ENCODE measurements at places on chromosomes 7 and 10.

DNA sequence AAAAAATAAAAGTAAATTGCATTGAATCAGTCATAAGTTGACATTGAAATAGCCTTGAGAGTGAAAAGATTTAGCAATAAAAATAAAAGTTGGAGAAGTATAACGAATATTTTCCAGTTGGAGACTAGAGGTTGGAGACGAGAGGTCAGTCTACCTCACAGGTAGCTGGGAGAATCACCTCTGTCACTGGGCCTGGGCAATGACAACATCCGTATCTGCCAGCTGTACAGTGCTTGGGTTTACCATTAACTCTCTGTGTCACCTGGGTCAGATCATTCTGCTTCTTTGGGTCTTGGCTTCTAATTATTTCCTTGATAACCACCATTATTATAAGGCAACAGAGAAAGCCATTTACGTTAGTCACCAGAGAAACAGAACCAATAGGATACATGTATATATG lies 62.0 kb upstream of the STEAP4 start:
- no peak for DNase-seq

GRCh38 chr10:43202657-43203447 lies 64.0 kb downstream of the RASGEF1A start:
- DNase-seq = peak; percentile 28

DNA sequence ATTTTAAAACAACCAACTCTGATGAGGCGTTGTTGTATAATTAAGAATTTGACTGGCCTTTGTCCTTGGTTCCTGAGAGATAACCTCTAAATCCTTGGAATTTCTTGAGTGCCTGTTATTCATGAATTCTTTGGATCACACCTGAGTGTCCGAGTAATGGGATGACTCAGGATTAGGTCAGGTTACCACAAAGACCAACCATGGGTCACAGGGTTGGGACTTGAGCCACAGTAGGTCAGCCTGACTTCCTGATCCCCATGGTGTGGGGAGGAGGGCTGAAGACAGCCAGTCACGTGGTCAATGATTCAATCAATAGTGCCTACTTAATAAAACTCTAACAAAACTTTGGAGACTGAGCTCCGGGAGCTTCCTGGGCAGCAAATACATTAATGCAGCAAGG lies 192.5 kb downstream of the GFRA1 start:
- no peak for DNase-seq

DNA sequence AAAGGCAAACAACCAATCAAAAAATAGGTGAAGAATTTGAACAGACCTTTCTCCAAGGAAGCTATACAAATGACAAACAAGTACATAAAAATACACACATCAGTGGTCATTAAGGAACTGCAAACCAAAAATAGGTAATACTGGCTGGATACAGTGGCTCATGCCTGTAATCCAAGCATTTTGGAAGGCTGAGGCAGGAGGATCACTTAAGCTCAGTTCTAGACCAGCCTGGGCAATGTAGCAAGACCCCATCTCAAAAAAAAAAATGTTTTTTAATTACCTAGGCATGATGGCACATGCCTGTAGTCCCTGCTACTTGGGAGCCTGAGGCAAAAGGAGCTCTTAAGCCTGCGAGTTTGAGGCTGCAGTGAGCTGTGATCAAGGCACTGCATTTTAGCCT lies 19.3 kb downstream of the CDCA7L start:
- DNase-seq = no peak

GRCh38 chr7:75691793-75692543 lies 46.8 kb downstream of the HIP1 start:
- no peak for DNase-seq

DNA sequence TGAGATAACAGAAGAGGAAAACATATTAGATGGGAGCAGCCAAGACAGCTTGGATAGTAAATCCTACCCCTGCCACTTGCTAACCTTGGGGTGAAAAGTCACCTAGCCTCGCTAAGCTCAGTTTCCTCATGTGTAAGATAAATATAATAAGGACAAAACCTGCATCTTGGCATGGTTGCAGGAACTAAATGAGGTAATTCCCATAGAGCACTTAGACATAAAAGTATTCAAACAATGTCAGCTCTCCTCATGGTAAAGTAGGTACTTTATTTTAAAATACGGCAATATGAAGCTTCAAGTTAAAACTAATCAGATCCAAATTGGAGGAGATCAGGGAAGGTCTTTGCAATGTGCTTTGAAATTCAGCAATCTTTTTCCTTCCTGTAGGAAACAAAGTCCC lies 113.1 kb downstream of the USP6NL start:
- DNase-seq = no peak

- DNase-seq = no peak
Measured at GRCh38 chr10:69078311-69078710, 9.6 kb upstream of the SRGN start.

- DNase-seq = no peak
Measured at GRCh38 chr7:34011696-34012095, 106.4 kb downstream of the BMPER start.

- no peak for DNase-seq
Measured at GRCh38 chr10:110487411-110488331, 10.0 kb upstream of the DUSP5 start.

GRCh38 chr7:18886832-18887231 lies 230.6 kb downstream of the TWIST1 start:
- DNase-seq = no peak

- DNase-seq = no peak
Measured at GRCh38 chr7:155808549-155809331, 3.5 kb downstream of the SHH start.

GRCh38 chr7:31105256-31105950 lies 53.3 kb downstream of the ADCYAP1R1 start:
- no peak for DNase-seq

- DNase-seq = no peak
Measured at GRCh38 chr10:24239289-24240040, 30.5 kb downstream of the KIAA1217 start.

GRCh38 chr7:27173511-27173955 lies 587 bp downstream of the HOXA10 start:
- DNase-seq = no peak

DNA sequence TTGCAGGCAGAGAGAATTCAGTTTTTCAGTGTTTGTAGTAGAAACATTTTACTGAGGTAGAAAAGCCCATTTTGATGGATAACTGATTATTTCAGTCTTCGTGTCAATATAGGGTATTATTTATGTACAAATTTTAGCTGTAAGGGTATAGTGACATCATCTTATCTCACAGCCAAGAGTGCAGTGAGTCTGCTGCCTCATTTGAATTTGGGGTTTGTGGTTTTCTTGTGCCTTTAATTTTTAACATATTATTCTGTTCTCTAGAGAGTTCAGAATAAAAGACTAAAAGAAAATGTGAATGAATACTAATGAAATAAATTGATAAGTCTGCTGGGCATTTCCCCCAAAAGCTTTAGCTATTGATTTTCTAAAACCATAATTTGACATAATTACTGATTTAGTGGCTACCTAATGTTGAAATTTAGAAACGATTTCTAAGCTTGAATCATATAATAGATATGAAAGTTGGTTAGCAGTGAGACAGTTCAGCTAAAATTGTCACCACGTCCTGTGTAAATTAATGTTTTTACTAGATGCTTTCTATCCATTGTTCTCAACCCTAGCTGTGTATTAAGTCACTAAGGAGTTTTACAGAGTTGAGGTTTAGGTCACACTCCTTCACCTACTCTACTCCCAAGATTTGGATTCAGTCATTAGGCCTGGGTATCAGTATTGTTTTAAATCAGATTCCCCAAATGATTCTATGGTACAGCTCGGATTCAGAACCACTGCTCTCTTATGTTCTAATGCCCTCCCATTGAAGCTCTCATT lies 37.3 kb downstream of the ACADSB start:
- no peak for DNase-seq

DNA sequence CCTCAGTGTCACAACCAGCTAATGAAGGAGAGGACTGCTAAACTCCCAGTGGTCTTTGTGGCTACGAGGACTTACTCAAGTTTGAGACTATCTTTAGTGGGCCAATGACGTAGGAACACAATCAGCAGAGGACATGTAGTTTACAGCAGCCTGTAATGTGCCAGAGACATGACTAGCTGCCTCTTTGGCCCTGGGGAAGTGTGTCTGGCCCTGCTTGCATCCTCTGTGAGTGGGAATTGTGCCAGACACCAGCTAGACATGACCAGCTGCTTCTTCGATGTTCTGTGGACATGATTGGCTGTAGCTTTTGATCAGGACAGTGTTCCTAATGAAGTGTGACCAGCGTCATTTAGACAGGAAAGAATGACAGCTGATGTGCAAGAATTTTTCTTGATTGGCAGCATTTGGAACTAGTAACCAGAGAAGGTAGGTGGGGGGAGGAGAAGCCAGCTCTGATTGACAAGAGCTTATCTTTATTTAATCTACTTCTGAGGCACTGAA lies 141.7 kb downstream of the AUTS2 start:
- DNase-seq = no peak

- DNase-seq = no peak
Measured at GRCh38 chr10:124738441-124738840, 5.7 kb downstream of the FAM53B start.

DNA sequence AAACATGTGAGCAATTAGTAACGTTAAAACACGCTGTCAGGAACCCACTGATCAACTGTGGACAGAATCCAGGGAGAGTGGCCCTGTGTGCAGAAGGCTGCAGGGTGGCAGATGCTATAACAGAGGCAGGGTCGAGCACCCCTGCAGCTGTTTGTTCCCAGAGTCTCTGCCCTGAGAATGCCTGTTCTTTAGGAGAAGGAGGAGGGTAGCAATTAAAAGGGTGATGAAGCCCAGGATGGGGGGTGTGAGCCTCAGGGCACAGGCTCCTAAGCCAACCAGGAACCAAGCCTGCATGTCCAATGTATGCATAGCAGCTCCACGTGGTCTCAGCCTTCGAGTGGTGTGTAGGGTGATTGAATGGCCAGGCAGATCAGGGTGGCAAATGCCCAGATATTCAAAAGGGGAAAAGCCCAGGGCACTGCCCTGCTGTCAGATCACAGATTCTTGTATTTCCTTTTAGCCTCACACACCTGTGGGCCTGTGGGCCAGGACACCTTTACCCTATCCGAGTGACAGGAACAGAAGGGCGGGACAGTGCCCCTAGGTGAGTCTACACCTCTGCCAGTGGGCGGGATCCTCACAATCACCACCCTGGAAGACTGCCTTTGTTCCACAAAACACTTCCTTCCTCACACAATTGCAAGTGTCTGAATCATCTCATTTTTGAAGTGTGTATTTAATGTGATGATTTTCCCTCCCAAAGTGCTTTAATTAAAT lies 7.3 kb downstream of the WDFY4 start:
- no peak for DNase-seq

DNA sequence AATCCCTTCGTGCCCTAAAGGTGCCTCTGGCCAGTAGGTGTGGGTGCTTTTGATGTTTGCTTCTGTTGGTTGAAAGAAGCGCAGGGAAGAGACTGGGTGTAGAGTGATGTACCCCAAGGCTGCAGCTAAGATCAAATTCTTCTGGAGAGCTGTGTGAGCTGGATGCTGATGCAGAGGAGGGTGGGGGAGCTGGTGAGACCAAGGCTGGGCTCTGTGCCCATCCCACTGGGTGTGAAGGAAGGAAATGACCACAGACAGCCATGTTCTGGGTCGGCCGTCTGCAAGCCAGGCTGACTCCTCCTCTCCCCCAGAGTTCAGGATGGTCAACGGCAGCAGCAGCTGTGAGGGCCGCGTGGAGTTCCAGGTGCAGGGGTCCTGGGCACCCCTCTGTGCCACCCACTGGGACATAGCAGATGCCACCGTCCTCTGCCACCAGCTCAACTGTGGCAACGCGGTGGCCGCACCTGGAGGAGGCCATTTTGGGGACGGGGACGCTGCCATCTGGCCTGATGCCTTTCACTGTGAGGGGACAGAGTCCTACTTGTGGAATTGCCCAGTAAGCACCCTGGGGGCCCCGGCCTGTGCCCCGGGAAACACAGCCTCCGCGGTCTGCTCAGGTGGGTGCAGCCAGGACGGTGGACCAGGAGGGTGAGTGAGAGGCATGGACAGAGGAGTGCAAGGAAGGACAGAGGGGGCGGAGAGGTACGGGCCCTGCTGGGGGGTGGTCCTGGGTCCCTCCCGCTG lies 5.1 kb downstream of the SCART1 start:
- no peak for DNase-seq

GRCh38 chr7:8176370-8177081 lies 85.4 kb downstream of the ICA1 start:
- peak; percentile 21 for DNase-seq

DNA sequence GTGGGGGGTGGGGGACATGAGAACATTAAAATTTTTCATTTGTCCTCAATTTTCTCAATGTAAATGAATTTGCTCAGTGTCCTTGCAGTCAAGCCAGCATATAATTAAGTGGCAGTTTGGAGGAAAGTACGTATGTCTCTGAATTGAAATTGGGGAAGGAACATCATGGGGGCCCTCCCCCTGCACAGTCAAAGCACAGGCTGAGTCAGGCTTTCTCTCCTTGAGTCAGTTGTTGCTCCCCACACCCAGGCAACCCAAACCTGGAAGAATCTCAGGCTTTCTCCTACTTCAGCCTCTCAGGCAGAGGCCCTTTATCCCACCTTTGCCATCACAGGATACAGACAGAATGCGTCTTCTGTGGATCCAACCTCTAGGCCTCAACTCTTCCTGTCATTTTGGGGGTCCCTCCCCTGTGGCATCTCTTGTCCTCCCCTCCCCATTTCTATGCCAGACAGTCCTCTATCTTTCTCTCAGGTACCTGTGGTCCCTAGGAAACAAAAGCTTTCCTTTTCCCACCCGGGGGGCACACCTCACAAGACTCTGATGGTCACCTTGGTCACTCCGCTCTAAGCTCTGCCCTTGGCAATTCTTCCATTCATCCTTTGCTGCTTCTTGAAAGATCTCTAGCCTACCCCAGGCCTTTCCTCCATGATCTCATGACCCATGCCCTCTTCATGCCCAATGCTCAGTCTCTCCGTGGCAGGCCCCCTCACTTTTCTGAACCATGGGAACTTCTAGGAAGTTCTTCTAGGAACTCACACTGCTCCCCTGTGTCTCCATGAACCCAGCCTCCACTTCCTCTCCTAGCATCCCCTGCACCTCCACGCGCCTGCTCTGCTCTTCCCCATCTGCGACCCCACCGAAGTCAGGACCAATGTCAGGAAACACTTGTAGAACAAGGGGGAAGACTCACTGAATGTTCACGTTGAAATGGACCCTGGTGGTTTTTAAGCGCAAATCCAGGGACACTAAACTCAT lies 40.4 kb downstream of the CREB3L2 start:
- no peak for DNase-seq

GRCh38 chr10:90787393-90788198 lies 70.2 kb downstream of the HTR7 start:
- DNase-seq = no peak

DNA sequence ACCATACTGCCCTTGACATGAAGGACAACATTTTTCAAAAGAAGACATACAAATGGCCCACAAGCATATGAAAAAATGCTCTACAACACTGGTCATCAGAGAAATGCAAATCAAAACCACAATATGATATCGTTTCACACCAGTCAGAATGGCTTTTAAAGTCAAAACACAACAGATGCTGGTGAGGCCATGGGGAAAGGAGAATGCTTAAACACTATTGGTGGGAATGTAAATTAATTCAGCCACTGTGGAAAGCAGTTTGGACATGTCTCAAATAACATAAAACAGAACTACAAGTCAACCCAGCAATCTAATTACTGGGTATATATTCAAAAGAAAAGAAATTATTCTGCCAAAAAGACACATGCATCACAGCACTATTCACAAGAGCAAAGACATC lies 4.2 kb upstream of the NT5C3A start:
- DNase-seq = no peak
